ENCODE measurements at places on chromosomes 5 and 9.

DNA sequence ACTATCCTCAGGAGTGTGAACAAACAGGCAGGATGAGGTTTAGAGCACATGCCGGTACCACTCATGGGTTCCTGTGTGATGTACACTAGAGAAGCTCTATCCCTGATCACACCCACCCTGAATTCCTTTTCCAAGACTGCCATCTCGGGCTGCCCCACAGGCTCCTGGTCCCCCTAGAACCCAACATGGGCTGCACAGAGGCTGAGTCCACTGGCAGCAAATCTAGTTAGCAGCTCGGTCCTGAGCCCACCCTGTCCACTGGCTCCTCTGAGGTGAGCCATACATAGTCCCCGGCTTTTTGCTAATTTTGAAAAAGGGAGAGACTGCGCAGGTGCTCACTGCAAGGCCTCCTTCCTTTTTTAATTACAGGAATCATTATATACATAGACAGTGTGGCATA, 227.0 kb downstream of the FSTL4 start:
- no peak for DNase-seq

DNA sequence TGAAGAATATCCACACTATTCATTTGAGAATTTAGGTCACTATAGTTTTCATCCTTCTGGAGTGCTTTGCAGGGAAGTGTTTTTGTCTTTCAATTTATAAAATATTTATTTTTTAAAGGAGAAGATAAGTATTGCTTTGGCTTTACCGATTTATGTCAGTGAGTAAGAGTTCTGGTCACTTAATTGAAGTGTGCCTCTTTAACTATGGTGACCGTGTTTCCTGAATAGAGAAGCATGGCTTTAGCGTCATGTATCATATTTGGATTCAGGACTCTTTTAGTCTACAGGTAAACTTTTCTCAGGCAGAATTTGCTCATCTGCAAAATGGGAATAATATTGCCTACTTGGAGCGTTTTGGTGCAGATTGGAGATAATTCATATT, 902 bp downstream of the BDP1 start:
- DNase-seq: no peak

DNA sequence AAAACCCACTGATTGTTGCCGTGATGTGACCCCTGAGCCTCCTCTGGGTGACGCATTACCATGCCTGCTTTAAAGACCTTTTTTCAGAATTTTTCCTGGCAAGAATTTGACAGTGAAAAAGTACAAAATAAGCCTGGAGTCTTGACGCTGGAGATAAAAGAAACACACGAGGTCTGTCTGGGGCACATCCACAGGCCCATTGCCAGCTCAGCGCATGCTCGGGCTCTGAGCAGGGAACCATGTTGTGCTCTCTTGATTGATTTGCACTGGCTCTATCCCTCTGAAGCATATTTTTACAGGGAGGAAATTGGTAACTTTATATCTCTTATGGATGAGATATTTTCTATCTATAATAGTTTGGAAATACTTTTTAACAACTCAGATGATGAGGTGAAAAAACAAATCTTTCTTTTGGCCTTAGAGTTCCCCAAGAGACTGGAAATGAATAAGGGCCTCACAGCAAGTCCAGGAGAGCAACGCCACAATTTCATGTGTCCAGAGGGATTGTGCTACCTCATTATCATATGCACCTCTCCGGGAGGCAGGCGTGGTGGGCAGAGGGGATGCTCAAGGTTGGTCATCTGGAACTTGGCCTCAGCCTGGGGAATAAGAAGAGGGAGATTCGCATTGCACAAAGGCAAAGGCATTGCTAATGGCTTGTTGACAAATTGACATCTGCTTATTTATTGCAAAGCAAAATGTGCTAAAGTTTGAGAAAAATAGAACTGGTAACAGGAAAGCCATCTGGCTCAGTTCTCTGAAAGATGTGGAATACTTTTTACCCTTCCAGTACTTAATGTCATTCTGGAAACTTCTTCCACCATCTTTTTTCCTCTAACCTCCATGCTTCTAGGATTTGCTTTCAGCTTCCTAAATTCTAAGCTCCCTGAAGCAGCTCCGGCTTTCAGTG, 183.8 kb downstream of the PJA2 start:
- DNase-seq: no peak

DNA sequence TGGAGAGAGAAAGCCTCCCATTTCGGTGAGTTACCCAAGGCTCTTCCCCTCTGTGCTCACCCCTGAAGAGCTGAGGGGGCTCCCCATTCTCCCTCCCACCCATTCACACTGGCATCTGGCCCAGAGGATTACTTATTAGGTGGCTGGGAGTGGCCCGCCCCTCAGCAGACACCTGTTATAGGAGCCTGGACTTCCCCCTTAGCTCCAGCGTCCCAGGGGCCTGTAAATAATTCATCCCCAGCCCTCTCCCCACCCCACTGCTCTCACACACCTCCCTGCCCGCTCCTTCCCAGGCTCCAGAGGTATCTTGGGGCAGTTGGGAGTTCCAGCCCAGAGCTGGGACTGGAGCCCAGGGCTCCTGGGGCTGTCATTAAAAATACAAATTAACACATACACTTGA, 11.6 kb upstream of the SLC6A7 start:
- DNase-seq: no peak

DNA sequence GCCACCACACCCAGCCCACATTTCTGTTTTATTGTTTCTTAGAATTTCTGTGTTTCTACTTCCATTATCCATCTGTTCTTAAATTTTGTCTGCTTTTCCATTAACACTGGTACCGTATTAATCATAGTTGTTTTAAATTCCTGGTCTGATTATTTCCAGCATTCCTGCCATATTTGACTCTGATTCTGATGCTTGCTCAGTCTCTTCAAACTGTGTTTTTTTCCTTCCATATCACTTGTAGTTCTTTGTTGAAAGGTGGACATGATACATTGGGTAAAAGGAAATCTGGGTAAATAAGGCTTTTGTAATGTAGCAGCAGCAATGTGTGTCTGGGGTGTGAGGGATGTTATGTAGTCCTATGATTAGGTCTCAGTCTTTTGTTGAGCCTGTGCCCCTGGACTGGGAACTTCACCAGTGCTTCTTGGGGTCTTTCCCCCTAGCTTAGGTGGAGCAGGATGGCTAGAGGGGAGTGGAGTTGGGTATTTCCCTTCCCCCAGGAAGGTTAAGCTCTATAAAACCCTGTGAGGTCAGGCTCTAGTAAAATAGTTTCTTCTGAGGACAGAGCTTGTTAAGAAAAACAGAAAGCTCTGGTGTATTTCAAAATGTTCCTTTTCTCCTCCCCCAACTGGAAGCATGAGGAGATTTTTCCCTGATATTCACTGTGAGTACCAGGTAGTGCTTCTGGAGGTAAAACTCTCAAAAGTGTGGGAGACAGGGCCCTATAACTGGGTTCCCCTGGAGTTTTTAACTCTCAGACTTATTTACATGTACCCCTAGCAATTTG, 10.1 kb upstream of the TMOD1 start:
- DNase-seq: no peak

GRCh38 chr5:106397700-106398099, 1273.0 kb downstream of the EFNA5 start:
- no peak for DNase-seq

GRCh38 chr5:60473654-60474053, 226.3 kb downstream of the DEPDC1B start:
- no peak for DNase-seq

GRCh38 chr5:55749387-55749786, 11.5 kb downstream of the DDX4 start:
- no peak for DNase-seq

- no peak for DNase-seq
Observed at GRCh38 chr9:113645227-113645977, 181.9 kb downstream of the RGS3 start.

DNA sequence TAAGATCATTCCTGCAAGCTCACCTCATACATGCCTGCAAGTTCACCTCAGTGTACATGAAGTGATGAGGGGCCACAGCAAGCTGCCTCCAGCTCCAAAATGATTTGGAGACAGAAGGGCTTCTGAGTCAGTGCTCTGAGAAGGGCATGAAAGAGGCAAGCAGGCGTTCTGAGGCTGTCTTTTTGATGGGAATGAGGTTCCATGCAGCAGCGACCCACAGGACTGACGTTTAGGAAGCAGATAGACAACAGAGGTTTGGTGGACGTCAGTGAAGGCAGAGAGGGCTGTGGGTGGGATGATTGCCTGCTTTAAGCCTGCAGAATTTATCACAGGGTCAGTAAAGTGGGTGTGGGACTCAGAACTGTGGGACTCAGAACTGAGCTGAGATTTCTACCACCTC, 8.9 kb upstream of the SMIM32 start:
- no peak for DNase-seq

- no peak for DNase-seq
Observed at GRCh38 chr5:114665551-114665950, 303.7 kb downstream of the KCNN2 start.

- DNase-seq: no peak
Observed at GRCh38 chr5:124252747-124253146, 493.7 kb downstream of the ZNF608 start.

DNA sequence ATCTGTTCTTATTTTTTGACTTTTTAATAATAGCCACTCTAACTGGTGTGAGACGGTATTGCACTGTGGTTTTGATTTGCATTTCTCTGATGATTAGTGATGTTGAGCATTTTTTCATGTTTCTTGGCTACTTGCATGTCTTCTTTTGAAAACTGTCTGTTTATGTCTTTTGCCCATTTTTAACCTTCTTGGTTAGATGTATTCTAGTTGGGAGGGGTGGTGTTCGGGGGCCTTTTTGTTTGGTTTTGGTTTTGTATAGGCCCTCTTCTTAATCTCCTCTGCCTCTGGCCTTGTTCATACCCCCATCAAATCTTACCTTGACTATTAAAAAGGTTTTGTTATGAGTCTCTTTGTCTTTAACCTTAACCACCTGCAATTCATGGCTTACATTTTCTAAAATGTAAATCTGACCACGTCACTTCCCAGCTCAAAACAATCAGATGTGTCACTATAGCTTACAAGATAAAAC, 107.8 kb upstream of the NR4A3 start:
- DNase-seq: no peak

- no peak for DNase-seq
Observed at GRCh38 chr5:133969654-133970324, 1.4 kb upstream of the C5orf15 start.

DNA sequence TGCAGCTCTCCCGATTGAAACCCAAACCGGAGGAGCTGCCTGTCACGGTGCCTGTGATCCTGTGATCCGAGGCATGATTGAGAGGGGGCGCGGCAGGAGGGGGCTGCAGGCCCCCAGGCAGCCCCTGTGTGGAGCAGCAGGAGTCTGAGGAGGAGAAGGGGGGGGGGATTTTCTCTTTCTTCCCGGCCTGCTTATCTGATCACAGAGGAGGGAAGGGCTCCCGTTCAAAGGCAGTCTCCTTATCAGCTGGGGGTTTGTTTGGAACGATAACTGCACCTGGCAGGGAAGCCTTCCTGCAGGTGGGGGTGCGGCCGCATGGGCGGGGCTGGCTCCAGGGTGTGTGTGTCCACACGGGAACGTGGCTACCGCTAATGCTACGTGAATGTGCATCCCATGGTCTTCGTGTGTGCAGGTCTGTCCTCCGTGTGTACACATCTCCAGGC, 38.4 kb downstream of the LMX1B start:
- DNase-seq: no peak

DNA sequence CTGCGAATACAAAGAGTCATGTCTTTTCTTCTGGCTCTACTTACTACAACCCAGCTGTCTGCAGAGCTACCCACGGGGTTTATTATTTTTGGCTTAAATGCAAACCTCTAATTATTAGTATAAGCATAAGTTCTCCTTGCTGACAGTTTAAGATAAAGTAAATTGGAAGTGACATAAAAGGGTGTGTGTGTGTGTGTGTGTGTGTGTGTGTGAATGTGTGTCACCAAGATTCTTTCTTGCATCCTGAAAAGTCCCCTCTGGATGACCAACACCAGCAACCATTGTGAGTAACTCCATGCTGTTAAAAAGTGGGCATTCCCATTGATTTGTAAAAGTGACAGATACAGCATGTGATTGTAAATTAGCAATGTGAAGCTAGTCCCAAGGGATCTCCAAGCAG, 803.8 kb upstream of the ZNF608 start:
- no peak for DNase-seq

DNA sequence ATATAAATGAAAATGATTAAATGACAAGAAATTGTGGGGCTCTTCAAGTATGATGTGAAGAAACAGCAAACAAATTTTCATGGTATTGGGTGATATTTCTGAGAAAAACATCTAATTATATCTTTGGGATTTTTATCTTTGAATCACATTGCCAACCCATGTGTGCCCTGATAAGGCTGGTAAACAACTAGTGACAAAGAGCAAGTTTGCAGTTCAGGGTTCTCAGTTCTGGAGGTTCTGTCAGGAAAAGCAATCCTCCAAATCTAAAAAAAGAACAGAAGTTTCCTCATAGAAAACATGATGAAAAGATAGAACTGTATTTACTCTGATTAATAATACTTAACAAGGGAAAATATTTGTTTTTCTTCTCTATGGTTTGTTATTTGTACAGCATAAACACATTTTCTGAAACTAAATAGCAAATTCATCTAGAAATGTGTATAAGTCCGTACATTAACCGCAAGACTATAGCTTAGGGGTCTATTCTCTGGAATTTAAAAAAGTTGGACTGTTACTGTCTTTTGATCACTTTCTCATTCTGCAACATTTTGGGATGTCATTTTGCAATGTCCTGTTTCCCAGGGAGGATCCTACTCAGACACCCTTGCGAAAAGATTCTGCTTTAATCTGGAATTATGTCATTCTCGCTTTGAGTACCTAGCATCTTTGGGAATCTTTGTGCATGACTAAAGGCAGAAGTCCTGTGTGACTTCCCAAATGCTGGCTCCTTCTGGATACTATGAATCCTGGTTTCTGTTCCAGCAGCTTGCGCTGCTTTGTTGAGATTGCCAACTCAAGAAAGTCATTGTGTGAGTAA, 308.5 kb downstream of the ADGRV1 start:
- DNase-seq: no peak

GRCh38 chr9:134644725-134645606, 3.4 kb downstream of the COL5A1 start:
- DNase-seq: no peak

DNA sequence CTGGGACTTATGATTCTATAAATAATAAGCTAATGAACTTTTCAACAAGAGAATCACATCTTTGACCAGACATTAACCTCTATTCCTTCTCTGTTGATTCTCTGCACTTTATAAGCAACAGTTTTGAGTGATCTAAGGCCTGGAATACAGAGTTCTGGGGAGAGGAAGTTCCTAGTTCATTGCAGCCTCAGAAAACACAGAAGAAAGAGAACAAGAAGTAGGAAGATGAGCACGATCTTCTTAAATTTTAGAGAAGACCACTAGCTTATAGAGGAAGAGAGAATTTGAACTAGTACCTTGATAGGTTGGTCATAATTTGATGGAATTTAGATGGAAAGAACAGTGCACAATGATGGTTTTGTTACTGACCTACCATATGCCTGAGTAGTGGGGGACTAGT, 8.5 kb upstream of the C9orf72 start:
- no peak for DNase-seq

- DNase-seq: no peak
Observed at GRCh38 chr9:95495961-95496360, 20.8 kb downstream of the PTCH1 start.

DNA sequence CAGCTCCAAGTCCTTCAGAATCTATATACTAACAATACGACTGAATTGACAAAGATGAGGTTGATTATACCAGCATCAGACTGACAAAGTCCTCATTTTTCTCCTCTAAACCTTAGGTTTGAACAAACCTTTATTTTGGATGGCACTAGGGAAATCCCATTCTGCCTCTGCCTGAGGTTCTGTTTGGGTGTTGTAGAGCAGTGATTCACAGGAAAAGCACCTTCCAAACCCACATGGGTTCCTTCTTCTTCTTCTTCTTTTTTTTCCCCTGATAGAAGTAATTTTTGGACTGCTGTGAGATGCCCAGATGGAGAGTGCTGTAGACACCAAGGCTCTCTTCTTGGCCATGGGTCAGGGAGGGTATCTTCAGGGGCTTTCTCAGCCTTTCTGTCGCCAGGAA, 164.9 kb upstream of the PAPPA start:
- no peak for DNase-seq
